Thyroid gland (tissue), 4 donors: ENCODE measurements at places on chromosomes 1 and 21.

- no peak overlapping the region for H3K27ac ChIP-seq
- H3K4me3 ChIP-seq, result no peak overlapping the region
- no peak for DNase-seq
- H3K36me3 ChIP-seq, result no peaks in the 10 kb centered on the region
- peaks cover 21% of the 10 kb centered on the region for H3K4me1 ChIP-seq
These were observed 8.2 kb downstream of the RC3H1 start for GRCh38 chr1:174013864-174014418.

DNA sequence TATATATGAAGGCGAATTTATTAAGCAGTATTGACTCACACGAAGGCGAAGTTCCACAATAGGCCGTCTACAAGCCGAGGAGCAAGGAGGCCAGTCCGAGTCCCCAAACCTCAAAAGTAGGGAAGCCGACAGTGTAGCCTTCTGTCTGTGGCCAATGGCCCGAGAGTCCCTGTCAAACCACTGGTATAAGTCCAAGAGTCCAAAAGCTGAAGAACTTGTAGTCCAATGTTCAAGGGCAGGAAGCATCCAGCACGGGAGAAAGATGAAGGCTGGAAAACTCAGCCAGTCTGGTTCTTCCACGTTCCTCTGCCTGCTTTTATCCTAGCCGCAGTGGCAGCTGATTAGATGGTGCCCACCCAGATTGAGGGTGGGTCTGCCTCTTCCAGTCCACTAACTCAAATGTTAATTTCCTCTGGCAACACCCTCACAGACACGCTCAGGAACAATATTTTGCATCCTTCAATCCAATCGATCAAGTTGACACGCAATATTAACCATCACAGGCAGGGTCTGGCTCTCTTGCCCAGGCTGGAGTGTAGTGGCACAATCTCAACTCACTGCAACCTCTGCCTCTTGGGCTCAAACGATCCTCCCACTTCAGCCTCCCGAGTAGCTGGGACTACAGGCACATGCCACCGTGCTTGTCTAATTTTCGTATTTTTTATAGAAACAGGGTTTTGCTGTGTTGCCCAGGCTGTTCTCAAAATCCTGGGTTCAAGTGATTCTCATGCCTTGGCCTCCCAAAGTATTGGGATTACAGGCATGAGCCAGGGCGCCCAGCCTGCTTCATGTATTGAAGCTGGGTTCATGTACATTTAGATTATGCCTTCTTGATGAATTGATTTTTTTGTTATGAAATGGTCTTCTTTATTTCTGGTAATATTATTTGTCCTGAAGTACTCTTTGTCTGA is 85.3 kb downstream of the DHRS3 start:
- no peak overlapping the region for H3K4me3 ChIP-seq
- H3K27me3 ChIP-seq, result no peaks in the 10 kb centered on the region
- H3K36me3 ChIP-seq, result no peaks in the 10 kb centered on the region
- H3K4me1 ChIP-seq, result peaks cover 18% of the 10 kb centered on the region
- H3K27ac ChIP-seq, result no peak overlapping the region

GRCh38 chr1:213745451-213745850 is 242.3 kb upstream of the PROX1 start:
- no peak for DNase-seq
- no peaks in the 10 kb centered on the region for H3K4me1 ChIP-seq
- no peaks in the 10 kb centered on the region for H3K27me3 ChIP-seq
- H3K36me3 ChIP-seq, result no peaks in the 10 kb centered on the region
- no peak overlapping the region for H3K4me3 ChIP-seq
- H3K27ac ChIP-seq, result no peak overlapping the region

DNA sequence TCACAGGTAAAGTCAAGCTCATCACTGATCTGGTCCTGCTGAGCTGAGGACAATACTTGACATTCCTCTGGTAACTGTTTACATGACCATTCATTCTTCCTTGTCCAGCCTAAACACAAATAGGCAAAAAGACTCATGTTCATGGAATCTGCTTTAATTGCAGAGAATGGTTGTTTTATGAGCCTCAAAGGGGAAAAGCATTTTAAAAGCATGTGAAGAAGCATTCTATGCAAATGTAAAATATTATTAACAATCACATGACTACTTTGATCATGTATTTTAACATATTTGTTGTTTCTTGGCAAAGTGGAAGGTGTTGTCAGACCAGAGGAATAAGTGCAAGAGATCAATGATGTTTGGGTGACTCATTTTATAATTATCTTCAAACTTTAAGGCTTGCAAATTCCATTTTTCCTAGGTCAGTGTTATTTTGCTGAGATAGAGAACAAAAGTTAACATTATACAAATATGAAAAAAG is 133.7 kb downstream of the RUNX1 start:
- no peak overlapping the region for H3K4me3 ChIP-seq
- DNase-seq, result no peak
- peaks cover 4% of the 10 kb centered on the region for H3K4me1 ChIP-seq
- H3K27ac ChIP-seq, result no peak overlapping the region
- no peaks in the 10 kb centered on the region for H3K36me3 ChIP-seq

GRCh38 chr1:36154765-36155407 is 1.1 kb upstream of the MAP7D1 start:
- no peaks in the 10 kb centered on the region for H3K27me3 ChIP-seq
- H3K36me3 ChIP-seq, result no peaks in the 10 kb centered on the region

DNA sequence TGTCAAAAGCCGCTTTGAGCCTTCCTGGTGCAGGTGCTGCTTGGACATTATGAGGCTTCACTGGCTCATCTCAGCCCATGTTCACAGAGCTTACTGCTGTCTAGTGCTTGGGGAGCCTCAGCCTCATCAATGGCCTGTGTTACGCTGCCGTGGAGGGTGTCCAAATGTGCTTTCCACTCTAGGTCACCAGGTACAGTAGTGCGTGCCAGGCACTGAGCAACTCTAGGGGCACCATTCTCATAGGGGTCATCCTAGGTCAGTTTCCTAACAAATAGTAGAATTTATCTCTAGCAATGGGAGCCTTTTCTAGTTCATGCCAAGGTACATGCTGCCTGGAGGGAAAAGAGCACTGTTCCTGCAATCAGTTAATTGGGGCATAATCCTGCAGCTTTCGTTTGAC is 193.8 kb downstream of the DYRK1A start:
- peaks cover 13% of the 10 kb centered on the region for H3K4me1 ChIP-seq
- no peak for DNase-seq
- H3K27ac ChIP-seq, result no peak overlapping the region
- H3K4me3 ChIP-seq, result no peak overlapping the region
- no peaks in the 10 kb centered on the region for H3K36me3 ChIP-seq

GRCh38 chr21:38293765-38294164 is 37.0 kb downstream of the KCNJ15 start:
- H3K27ac ChIP-seq, result peak overlapping the region; percentile 79
- H3K4me3 ChIP-seq, result no peak overlapping the region
- peak; percentile 53 for DNase-seq
- peaks cover 77% of the 10 kb centered on the region for H3K4me1 ChIP-seq

- H3K4me1 ChIP-seq, result peaks cover 22% of the 10 kb centered on the region
- no peak overlapping the region for H3K4me3 ChIP-seq
- no peaks in the 10 kb centered on the region for H3K27me3 ChIP-seq
- no peaks in the 10 kb centered on the region for H3K36me3 ChIP-seq
These were observed 38.3 kb downstream of the SPSB1 start for GRCh38 chr1:9331016-9331415.

- no peaks in the 10 kb centered on the region for H3K36me3 ChIP-seq
- H3K4me3 ChIP-seq, result no peak overlapping the region
- H3K27me3 ChIP-seq, result no peaks in the 10 kb centered on the region
- DNase-seq, result no peak
- peaks cover 2% of the 10 kb centered on the region for H3K4me1 ChIP-seq
- H3K27ac ChIP-seq, result no peak overlapping the region
These were observed 2.0 kb upstream of the TTC24 start for GRCh38 chr1:156577550-156577949.

- peak overlapping the region; percentile 88 for H3K4me3 ChIP-seq
- peak overlapping the region; percentile 77 for H3K27ac ChIP-seq
- H3K36me3 ChIP-seq, result peaks cover 26% of the 10 kb centered on the region
- peaks cover 20% of the 10 kb centered on the region for H3K4me1 ChIP-seq
These were observed 1.9 kb downstream of the PABPC4 start for GRCh38 chr1:39574646-39575045.

DNA sequence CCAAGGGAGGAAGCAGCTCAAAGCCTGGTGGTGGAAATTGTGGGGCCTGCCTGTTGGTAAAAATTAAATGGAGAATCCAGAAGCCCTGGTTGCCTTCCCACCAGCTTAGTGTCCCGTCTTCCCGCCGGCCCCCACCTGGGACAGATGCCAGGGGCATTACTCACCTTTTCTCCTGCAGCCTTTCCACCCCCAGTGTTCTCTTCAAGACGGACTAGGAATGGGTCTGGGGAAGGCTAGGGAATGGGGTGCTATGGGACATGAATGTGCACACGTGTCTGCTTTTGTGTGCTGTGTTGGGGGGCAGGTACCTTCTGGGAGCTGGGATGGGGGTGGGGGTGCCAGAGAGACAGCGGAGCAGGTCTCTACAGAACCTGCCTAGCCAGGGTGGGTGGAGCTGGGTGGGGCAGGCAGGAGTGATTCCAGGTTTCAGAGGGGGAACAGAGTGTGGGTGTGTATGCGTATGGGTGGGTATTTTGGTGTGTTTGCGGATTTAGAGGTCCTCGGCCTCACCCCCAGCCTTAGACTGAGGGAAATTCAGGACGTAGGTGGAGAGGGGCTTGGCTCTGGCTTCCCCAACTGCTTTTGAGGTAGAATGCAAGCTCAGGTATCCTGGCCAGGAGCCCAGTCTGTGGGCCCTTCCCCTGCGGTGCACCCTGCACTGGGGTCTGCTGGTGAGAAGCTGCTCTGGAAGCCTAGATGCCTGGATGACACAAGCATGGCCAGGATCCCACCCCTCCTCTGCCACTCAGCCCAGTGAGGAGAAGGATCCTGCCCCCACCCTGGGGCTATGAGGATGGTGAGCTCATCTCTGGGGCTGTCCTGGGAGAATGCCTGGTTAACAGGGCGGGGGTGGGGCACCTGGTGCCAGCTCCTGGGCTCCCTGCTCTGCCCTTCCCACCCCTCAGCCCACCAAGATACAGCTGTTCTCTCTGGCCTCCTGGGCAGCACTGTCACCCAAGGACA is 7.8 kb downstream of the VANGL2 start:
- no peaks in the 10 kb centered on the region for H3K36me3 ChIP-seq
- H3K27ac ChIP-seq, result no peak overlapping the region

GRCh38 chr1:104132382-104132973 is 382.8 kb downstream of the AMY1C start:
- H3K4me1 ChIP-seq, result no peaks in the 10 kb centered on the region
- no peak overlapping the region for H3K4me3 ChIP-seq

DNA sequence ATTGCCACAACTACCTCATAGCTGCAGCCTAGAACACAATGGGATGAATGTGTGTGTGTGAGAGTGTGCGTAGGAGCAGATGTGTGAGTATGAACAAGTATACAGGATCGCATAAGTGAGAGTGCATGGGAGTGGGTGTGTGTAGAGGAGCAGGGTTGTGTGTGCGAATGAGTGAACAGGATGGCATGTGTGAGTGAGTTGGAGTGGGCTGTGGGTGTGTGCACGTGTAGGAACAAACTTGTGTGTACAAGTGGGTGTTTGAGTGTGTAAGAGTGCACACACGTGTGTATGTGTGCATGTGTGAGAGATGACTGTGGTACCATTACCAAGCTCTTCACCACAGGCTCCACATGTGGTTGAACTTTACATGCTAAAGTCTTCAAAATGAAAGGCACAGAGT is 175.4 kb upstream of the EDN2 start:
- no peaks in the 10 kb centered on the region for H3K27me3 ChIP-seq
- peaks cover 9% of the 10 kb centered on the region for H3K4me1 ChIP-seq
- no peak overlapping the region for H3K27ac ChIP-seq
- no peak overlapping the region for H3K4me3 ChIP-seq

DNA sequence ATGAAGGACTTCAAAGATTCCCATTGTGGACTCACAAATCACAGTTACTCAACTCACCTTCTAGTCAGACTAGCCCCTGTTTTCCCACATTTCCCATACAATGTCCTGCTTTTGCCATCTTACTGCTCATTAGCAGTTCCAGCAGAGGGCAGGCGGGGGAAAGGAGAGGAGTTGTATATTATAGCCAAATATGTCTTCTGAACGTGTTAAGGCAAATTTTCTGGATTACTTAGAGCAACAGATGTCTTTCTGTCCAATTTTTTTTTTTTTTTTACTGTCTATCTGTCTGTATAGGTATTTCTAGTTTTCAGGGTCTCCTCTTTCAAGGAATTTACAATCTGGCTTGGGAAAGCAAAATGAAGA is 29.9 kb upstream of the DDAH1 start:
- H3K4me3 ChIP-seq, result no peak overlapping the region
- no peaks in the 10 kb centered on the region for H3K27me3 ChIP-seq
- DNase-seq, result peak; percentile 35

- no peak for DNase-seq
- no peak overlapping the region for H3K27ac ChIP-seq
- H3K36me3 ChIP-seq, result no peaks in the 10 kb centered on the region
- no peak overlapping the region for H3K4me3 ChIP-seq
- H3K4me1 ChIP-seq, result peaks cover 3% of the 10 kb centered on the region
These were observed 6.6 kb downstream of the TBX19 start for GRCh38 chr1:168287237-168287664.

- no peak overlapping the region for H3K4me3 ChIP-seq
- no peak overlapping the region for H3K27ac ChIP-seq
- no peaks in the 10 kb centered on the region for H3K27me3 ChIP-seq
- H3K36me3 ChIP-seq, result no peaks in the 10 kb centered on the region
- DNase-seq, result no peak
These were observed 124.1 kb downstream of the XCL2 start for GRCh38 chr1:168419736-168420135.

GRCh38 chr1:106289265-106289928 is 767.1 kb upstream of the PRMT6 start:
- no peaks in the 10 kb centered on the region for H3K27me3 ChIP-seq
- H3K4me3 ChIP-seq, result no peak overlapping the region
- no peaks in the 10 kb centered on the region for H3K36me3 ChIP-seq
- DNase-seq, result no peak
- no peak overlapping the region for H3K27ac ChIP-seq

DNA sequence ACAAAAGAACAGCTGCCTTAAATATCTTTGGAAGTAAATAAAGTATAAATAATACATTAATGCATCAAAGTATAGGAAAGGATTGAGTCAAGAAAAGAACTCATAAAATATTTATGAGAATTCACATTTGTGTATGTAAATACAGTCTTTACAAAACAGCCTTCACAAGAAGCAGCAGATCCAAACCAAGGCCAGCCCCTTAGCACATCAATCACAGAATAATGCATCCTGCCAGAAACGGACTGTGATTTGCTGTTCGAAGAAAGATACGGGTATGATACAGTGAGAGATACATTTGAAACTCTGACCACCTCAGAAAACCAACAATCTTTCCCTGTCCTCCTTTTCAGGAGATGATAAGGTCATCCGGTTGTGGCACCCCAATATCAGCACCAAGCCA is 70.9 kb downstream of the WDR64 start:
- H3K27ac ChIP-seq, result no peak overlapping the region
- H3K4me1 ChIP-seq, result no peaks in the 10 kb centered on the region
- H3K36me3 ChIP-seq, result no peaks in the 10 kb centered on the region
- no peak overlapping the region for H3K4me3 ChIP-seq
- H3K27me3 ChIP-seq, result no peaks in the 10 kb centered on the region

- H3K36me3 ChIP-seq, result no peaks in the 10 kb centered on the region
- H3K4me3 ChIP-seq, result no peak overlapping the region
- no peaks in the 10 kb centered on the region for H3K4me1 ChIP-seq
- no peak overlapping the region for H3K27ac ChIP-seq
- no peaks in the 10 kb centered on the region for H3K27me3 ChIP-seq
These were observed 43.1 kb downstream of the RGSL1 start for GRCh38 chr1:182493063-182493462.

GRCh38 chr1:16017461-16018303 is at the start of gene HSPB7:
HSPB7 (minus strand) TSS chr1:16018043; CDS start chr1:16017963, 80 bp downstream.
- H3K4me1 ChIP-seq, result peaks cover 71% of the 10 kb centered on the region
- DNase-seq, result peak; percentile 72
- H3K36me3 ChIP-seq, result no peaks in the 10 kb centered on the region
- H3K4me3 ChIP-seq, result no peak within 1 kb of the TSS
- no peaks in the 10 kb centered on the region for H3K27me3 ChIP-seq
- peak within 1 kb of the TSS; percentile 67 for H3K27ac ChIP-seq
